Lower leg skin (tissue), 4 donors: ENCODE measurements at places on chromosomes 7 and 10.

DNA sequence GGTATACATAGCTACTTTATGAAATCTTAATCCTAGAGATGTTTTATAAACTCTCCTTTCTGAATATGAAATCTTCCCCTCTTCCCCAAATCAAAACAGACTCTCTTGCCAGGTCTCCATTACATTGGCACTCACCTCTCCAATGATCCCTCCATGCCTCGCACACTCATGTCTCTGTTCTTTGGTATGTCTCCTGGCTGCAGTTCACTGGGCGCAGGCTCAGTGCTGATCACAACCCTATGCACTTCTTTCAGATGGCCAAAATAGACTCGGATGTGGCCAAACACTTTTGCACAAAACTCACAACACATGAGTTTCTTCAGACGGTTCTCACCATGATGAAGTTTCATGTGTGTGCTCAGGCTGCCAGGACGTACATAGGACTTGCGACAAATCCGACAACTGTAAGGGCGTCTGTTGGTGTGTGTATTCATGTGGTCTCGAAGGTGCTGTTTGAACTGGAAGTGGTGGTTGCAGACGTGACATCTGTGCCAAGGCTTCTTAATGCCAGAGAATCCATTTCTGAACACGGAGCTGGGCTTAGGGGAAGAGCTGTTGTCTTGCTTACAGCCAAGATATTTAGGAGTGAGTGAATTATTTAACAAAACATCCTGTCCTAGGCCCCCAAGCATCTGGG, 183.2 kb downstream of the ZNF438 start:
- no peak for DNase-seq

DNA sequence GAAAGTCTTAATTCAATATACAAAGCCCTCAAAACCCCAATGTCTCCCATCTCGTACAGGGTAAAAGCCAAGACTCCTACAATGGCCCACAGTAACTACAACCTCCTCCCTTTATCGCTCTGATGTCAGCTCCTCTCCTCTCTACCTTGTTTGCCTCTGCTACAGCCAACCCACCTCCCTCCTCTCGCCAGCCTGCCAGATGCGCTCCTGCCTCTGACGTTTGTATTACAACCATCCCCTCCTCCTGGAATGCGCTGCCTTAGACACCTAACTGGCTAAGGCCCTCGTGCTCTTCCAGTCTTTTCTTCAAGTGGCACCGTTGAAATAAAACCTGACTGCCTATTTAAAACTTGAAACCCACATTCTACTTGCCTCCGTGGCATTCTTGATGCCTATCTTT, 115.3 kb upstream of the MYO3A start:
- DNase-seq = no peak

DNA sequence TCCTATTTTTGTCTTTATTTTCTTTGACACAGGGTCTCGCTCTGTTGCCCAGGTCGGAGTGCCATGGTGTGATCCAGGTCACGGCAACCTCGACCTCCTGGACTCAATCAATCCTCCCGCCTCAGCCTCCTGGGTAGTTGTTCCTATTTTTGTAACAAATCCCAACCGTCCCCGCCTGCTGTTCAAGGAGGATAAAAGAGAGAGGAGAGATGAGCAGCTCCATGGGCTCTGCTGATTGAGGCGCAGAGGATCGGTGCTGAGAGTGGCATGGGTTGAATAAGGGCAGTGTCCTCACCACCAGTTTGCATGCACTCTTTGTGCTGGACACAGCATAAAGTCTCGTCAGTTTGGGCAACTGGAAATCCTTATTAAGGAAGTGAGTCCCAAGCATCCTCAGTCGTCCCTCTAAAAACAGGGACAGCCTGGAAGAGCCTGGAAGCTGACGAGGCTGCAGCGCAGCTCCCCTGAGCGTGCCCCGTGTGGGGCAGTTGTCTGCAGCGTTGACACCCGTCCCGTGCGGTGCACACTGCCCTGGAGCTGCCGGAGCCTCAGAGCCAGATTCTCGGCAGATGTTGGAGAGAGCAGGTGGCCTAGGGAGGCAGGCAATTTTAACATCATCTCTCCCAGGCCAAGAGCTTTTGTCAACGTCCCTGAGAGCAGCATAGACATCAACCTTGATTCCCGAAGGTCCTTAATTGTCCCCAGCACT, 404.2 kb upstream of the RNF32 start:
- no peak for DNase-seq

DNA sequence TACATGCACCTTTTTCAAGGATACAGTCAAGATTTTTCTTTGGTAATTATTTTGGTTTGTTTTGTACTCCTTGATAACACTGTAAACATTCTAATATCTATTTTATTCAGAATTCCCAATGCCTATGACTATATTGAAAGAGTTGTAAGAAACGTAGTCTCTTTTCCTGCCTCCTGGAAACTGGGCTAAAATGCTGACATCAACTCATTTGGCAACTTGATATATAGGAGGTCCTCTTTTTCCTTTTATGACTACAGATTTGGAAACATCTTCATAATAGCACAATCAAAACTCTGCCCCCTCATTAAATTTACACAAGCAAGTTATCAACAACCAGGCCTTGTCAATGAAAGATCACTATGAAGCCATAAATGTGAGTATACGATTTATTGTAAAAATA, 422.3 kb upstream of the PCDH15 start:
- DNase-seq = no peak

- DNase-seq = no peak
Observed at GRCh38 chr10:93287775-93288174, 194.4 kb downstream of the MYOF start.

- DNase-seq = no peak
Observed at GRCh38 chr7:32298408-32299132, 191.6 kb downstream of the LSM5 start.

GRCh38 chr7:96667026-96667425, 42.6 kb downstream of the SEM1 start:
- no peak for DNase-seq

DNA sequence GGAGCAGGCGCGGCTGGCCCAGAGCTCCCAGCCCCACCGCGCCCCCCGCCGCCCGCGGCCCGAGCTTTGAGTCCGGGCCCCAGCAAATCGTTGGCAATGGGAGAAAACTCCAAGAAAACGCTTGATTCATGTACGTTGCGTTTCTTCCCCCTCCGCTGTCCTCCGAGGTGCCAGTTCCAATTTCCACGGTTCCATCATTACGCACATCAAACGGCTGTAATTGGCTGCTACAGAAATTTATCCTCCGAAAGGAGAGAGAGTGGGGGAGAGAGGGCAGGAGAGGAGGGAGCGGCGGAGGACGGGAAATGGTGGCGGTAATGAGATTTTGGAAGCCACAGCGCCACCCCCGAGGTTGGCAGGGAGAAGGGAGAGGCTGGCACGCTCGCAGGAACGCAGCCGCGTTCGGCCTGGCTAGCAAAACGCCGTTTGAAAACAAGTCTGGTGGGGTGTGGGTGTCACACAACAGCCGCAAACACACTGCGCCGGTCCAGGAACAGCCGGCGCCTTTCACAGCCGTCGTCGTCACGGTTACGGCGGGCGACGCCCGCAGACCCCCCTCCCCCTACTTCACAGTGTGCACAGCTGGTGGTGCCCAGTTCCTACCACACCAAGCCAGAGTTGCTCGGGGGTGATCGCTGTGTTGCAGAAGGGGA, 57.5 kb downstream of the UNCX start:
- DNase-seq = no peak

GRCh38 chr10:62258926-62259325, 9.7 kb downstream of the RTKN2 start:
- DNase-seq = no peak

DNA sequence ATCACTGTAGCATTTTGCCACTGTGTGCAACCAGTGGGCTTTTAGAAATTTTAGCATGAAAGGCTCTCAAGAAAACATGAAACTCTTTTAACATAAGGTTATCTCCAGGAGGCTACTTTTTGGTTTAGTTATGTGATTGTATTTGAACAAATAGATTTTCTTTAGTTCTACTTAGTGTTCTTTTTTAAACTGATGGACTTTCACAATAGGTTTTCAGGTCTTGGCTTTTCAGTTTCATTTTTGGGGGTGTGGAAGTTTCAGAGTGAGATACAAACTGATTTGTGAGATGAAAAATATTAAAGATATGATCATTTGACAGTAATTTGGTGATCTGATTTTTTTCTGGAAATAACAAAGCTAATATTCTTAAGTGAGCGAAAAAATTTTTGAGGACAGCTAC, 344.1 kb downstream of the PHF14 start:
- DNase-seq = no peak

- DNase-seq = no peak
Observed at GRCh38 chr7:44398511-44398911, 73.1 kb upstream of the CAMK2B start.

DNA sequence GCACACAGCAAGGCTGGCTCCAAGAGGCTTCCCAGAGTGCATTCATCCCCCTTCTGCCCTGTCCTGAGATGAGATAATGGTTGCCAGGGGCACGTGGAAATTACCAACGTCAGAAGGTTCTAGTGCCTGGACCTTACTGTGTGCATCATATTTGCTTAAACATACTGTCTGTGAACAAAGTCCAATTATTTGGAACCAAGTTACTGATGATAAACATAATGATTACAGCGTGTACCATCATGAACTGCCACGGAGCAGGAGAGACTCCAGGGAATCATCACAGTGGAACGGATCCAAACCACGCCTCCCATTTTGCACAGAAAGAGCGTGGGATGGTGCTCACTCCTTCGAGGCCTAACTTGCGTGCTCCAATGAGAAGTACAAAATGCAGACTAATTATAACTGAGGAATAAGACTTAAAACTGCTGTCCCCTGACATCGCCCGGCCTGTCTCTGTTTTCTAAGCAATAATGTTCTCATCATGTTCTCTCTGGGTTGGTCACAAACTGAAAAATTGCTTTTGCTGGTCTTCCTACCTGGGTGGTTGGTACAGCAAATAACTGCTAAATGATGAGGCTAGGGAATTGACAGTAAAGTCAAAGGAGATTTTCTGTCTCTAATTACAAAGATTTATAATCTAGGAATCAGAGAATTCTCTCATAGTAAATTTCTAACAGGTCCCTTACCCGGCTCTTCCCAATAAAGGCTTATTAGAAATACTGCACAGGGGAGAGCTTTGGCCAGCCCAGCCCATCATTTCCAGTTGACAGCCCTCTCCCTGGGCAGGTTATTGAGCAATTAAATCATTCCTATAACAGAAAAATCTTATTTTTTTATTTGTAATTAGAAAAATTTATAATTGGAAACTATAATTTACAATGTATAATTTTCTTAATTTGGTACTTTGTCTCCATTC, 182.2 kb downstream of the CAMK1D start:
- DNase-seq = peak; percentile 85

GRCh38 chr10:70440296-70441160, 953 bp downstream of the NODAL start:
- DNase-seq = peak; percentile 79

DNA sequence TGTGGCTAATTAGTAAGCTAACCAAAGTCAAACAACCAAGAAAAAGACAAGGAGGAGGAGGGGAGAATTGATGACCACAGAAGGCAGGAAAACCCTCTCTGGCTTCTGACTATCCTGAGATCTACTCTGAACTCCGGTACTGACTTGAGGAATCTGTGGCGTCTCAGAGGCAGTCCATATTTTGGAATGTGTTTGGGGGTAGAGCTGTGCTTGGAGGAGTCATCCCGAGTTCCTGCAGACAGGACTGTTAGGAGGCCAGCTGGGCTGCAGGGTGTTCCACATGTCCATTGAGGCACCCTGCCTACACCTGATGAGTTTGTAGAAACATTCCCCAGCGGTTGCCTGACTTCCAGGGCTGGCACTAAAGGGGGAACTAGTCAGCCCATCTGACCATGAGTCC, 91.6 kb downstream of the PLCE1 start:
- DNase-seq = no peak

DNA sequence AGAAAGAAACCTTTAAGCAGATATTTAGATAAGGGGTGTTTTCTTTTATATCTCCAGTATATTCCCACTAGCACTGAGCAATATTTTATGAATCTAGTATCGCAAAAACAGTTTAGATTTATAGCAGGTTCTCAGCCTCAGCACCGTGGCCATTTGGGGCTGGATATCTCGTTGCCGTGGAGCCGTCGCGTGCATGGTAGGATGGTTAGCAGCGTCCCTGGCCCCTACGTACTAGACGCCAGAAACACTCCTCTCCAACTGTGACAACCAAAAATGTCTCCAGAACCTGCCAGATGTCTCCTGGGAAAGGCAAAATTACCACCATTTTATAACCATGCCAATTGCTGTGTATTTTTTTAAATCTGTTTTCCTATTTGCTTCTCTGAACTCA, 172.9 kb downstream of the CACNB2 start:
- DNase-seq = no peak
